ENCODE measurements at places on chromosomes 16 and 17.
A peak's percentile ranks its signal among the peaks of the same experiment; 100 is the strongest.

DNA sequence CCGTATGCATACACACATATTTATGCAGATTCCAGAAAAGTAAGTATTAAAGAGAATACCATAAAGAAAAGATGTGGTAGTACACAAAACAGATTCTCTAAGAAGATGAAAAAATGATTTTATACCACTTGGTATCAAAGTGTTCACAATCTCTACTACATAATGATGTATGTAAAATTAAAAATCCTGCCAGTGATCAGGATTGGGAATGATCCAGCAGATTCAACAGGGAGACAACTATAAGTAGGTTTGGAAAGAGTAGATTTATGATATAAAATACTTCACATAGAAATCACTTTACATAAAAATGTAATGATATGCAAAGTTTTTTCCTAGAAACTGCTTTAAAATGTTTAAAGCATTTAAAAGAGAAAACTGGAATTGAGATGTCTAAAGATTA lies 447.0 kb downstream of the CNTNAP4 start:
- H3K27ac ChIP-seq: no peak overlapping the region
- no peaks in the 10 kb centered on the region for H3K36me3 ChIP-seq
- DNase-seq: no peak
- no peak overlapping the region for H3K4me3 ChIP-seq
- H3K27me3 ChIP-seq: no peaks in the 10 kb centered on the region

DNA sequence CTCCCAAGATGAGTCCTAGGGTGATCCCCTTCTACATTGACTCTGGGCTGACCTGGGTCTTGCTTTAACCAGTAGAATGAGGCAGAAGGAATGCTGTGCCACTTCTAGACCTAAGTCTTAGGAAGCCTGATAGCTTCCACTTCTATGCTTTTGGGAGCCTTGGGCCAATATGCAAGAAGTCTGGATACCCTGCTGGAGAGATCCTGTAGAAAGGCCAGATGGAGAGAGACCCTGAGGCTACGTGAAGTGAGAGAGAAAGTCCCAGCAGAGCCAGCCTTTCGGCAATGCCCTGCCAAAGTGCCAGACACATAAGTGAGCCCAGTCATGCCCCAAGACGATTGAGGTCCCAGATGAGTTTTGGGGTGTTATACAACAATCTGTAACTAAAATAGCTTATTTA lies 1.7 kb downstream of the KRT222 start:
- no peak for DNase-seq
- peak overlapping the region; percentile 26 for H3K27ac ChIP-seq
- H3K36me3 ChIP-seq: no peaks in the 10 kb centered on the region
- H3K27me3 ChIP-seq: peaks cover 6% of the 10 kb centered on the region

DNA sequence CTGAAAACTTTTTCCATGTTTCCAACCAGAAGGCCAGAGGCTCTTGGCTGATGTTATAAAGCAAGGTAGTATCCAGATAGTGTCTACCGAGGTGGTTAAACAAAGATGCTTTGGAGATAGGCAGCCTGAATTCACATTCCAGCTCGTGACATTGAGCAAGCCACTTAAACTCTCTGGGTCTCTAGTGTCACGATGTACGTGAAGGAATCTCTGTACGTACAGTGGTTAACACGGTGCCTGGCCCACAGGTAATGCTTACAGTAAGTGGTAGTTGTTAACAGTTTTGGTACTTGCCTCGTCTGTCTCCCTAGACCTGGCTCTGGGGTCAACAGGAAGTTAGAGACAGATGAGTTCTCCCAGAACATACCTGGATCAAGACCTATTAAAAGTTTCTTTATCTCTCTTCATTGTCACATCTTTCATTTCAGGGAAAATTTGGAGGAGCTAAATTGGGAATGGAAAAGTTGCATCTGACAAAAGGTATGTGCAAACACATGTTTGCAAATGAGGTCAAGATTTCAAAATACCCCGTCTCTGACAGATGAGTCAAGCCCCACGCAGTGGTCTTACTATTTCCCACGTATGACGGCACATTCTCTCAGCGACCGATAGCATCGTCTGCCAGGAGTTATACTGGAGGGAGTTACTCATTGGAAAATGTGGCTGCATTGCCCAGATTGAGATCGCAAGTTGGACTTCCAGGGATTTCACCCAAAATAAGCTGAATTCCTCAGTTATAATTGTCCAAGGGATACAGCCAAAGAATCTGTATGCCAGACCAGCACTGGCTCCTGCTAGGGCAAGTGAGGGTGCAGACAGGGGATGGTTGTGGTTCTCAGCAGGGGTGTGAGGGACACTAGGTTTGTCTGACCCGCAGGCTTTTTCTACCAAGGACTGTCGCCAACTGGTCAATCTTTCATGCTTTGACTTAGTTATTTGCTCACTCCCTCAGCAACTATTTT lies 18.9 kb upstream of the MYH10 start:
- no peaks in the 10 kb centered on the region for H3K4me1 ChIP-seq
- no peaks in the 10 kb centered on the region for H3K36me3 ChIP-seq

- no peak overlapping the region for H3K4me3 ChIP-seq
- no peaks in the 10 kb centered on the region for H3K36me3 ChIP-seq
- DNase-seq: no peak
- peaks cover 6% of the 10 kb centered on the region for H3K27me3 ChIP-seq
- H3K4me1 ChIP-seq: no peaks in the 10 kb centered on the region
Measured at GRCh38 chr17:77644181-77645071, 314.1 kb upstream of the TNRC6C start.

DNA sequence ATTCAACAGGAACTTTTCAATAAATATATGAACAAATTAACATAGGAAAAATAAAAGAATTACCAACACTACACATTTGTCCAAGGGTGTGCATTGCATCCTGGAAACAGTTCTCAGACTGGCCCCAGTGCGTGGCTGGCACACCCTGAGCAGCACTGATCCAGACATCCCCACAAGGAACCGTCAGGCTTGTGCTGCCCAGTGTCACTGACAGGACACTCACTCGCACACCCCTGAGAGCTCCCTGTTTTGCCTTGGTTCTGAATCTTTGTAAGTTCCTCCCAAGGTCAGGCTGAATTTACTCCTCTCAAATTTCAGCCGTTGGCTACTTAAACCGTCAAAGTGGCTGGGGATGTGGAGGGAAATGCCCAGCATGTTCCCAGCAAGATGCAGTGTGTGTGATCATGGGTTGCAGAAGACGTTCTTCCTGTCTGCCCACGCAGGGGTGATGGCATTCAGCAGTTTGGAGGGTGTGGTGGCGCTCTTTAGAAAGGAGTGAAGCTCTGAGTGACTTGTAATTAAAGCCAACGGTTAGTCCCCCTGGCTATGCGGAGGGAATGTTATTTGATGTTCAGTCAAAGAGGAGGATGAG lies 1.7 kb downstream of the MT2A start:
- peaks cover 30% of the 10 kb centered on the region for H3K4me1 ChIP-seq
- DNase-seq: peak; percentile 48
- H3K4me3 ChIP-seq: peak overlapping the region; percentile 62
- H3K27ac ChIP-seq: peak overlapping the region; percentile 90

All from tibial nerve (tissue), 4 donors.